ENCODE measurements at places on chromosomes 3 and 15.

- DNase-seq, result no peak
These were observed 503.5 kb upstream of the BCHE start for GRCh38 chr3:166340604-166341266.

GRCh38 chr15:31473385-31474058 is 146.9 kb downstream of the KLF13 start:
- no peak for DNase-seq

DNA sequence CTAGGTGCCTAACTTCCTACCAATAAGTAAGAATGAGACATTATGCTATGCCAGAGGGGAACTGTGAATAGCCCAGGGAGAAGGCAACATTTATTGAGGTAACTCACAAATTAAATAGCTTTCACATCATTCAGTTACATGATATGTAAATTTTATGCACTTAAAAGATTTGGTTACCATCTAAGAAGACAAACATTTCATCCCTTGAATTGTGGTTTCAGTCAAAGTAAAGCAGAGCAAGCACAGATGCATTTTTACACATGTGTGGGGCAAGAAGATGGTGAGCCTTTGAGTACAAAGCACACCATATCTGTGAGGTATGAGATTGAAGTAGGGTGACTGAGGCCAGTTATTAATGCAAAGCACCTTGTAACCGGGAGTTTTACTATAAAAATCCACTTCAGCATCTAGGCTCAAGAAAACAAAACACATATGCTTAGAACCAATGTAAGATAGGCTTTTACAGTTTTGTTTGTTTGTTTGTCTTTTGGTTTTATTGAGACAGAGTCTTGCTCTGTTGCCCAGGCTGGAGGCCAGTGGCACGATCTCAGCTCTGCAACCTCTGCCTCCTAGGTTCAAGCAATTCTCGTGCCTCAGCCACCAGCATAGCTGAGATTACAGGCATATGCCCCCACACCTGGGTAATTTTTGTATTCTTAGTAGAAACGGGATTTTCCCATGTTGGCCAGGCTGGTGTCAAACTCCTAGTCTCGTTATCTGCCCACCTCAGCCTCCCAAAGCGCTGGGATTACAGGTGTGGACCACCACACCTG is 3.5 kb downstream of the PLSCR2 start:
- no peak for DNase-seq

DNA sequence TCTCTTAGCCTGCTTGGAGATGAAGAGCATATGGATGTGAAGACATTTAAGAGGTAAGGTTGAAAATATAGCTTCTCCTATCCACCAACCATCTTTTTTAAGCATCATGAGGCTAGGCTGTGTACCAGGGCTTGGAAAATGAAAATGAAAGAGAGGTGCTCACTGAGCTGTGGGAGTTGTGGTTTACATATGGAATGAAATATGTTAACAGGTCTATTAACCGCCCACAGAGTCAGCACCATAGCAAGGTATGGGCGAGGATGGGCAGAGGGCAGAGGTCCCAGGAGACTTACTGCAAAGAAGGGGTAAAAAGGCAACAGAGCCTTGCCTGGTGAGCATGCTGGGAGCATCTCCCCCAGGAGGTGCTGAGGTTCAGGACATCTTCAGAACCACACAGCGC is 273.1 kb downstream of the GABRG3 start:
- DNase-seq, result no peak

- DNase-seq, result no peak
These were observed 365.2 kb downstream of the TUSC7 start for GRCh38 chr3:117074826-117075225.
